ENCODE measurements at places on chromosomes 3 and 15.

GRCh38 chr3:11624161-11624560 lies 19.6 kb downstream of the VGLL4 start:
- no peak for DNase-seq

- no peak for DNase-seq
Observed at GRCh38 chr3:62503516-62503915, 130.2 kb upstream of the FEZF2 start.

DNA sequence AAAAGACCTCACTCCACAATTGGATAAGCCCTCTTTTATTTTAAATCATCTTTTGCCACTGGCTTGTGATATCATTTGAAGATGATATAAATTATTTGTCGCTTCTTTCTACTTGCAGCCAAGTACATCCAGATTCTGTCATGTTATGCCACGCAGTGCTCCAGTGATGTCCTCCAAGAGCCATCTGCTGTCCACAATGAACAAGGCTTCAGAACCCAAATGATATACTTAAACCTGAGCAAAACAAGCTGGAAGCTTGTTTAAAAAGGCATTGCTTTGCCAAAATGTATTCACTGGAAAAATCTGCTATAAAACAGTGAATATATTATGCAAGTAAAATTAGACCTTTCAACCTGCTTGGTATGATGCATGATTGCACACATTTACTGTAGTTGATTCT lies 58.8 kb upstream of the ARL6 start:
- no peak for DNase-seq

DNA sequence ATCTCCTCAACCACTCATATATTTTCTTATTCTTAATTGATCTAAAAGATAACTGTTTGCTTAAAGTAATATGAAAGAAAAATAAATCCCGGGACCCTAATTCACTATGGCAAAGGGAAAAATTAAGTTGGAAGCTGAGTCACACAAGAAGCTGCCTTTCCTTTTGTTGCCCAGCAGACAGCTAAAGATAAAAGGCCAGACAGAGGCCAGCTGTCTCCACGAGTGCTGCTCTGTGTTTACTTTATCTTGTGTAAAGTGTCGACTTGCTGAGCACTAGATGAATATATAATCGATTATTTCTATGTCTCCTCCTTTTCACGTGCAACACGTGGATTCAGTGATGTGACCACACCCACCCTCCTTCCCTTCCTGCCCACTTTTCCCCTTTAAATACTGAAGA lies 52.8 kb upstream of the NSMCE3 start:
- DNase-seq = peak; percentile 80

DNA sequence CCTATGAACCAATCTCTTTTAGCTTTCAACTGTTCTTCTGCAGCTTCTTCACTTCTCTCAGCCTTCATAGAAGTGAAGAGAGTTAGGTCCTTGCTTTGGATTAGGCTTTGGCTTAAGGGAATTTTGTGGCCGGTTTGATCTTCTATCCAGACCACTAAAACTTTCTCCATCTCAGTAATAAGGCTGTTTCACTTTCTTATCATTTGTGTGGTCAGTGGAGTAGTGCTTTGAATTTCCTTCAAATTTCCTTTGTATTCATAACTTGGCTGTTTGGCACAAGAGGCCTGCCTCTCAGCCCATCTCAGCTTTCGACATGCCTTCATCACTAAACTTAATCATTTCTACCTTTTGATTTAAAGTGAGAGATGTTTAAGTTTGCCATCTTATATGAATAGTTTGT lies 21.7 kb downstream of the DZIP1L start:
- DNase-seq = no peak

DNA sequence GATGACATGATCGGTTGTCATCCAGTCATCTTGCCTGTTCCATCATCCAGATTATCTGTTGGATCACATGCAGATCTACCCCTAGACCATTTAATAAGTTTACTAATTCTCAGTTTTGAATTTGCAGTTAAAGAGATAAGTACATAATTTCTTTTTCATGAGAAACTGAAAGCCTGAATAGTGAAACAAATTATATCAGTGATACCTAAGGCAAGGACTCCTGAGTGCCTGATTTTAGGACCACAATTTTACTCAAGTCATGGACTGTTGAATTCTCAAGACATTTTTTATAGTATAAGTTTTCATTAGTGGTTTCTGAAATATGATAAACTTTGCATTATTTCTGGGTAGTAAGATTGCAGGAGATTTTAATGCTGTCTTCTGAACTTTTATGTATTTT lies 13.2 kb downstream of the SIDT1 start:
- DNase-seq = no peak

DNA sequence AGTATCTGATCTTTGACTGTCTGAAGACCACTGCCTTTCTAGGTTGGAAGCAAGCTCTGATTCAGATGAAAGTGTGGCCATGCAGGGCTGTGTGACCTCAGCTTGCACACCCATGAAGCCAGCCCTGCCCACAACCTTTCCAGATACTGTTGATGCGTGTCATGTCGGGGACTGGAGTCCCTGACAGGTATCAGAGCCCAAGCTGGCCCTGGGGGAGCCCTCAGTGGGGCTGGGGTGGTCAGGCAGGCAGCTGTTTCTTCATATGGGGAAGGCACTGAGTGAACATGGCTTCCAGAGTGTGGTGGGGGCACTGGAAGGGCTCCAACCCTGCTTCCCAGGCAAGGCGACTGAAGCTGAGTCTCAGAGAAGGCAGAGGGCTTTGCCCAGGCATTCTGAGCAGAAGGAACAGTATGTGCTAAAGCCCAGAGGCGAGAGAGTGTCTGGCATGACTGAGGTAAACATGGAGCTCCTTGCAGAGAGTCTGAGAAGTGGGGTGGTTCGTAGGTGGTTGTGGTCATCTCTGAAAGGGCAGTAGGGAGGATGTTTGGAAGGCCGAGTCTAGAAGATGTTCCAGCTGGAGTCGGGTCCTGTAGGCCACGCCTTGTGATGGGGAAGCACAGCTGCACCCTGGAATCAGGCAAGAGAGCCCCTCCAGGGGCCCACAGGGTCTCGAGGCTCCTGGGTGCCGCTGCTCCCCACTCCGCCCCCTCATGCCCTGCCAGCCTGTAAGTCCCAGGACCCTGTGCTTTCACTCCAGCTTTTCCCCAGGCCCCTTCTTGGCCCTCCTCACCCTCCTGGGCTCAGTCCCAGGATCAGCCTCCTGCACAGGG lies 122.2 kb downstream of the EEFSEC start:
- DNase-seq = no peak

GRCh38 chr3:8658306-8659212 lies 14.0 kb upstream of the SSUH2 start:
- DNase-seq = peak; percentile 64

GRCh38 chr3:186882881-186883685 lies 40.6 kb downstream of the ADIPOQ start:
- DNase-seq = no peak

GRCh38 chr3:108983051-108983450 lies 29.4 kb upstream of the GUCA1C start:
- DNase-seq = no peak

DNA sequence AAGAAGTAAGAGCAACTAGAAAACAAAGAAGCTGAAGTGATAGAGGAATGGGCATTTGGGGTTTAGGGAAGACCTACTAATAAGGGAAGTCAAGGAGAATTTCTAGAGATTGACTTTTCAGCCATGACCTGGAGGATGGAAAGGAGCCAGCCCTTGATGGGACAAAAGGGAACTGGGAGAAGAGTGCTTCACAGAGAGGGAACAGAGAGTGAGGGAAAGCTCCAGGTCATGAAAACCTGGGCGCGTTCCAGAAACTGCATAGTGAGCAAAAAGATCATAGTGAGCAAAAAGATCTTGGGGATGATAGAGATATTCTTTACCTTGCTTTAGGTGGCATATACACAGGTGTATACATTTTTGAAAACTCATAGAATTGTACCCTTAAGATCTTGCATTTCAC lies 143.1 kb upstream of the NUDT16 start:
- no peak for DNase-seq

GRCh38 chr15:80878242-80878866 lies 99.2 kb downstream of the CEMIP start:
- DNase-seq = no peak

- no peak for DNase-seq
Observed at GRCh38 chr3:151268267-151269235, 9.8 kb downstream of the P2RY14 start.

- DNase-seq = no peak
Observed at GRCh38 chr3:37943631-37944314, 46.8 kb upstream of the VILL start.

- DNase-seq = no peak
Observed at GRCh38 chr3:50850639-50851511, 176.1 kb downstream of the DOCK3 start.

DNA sequence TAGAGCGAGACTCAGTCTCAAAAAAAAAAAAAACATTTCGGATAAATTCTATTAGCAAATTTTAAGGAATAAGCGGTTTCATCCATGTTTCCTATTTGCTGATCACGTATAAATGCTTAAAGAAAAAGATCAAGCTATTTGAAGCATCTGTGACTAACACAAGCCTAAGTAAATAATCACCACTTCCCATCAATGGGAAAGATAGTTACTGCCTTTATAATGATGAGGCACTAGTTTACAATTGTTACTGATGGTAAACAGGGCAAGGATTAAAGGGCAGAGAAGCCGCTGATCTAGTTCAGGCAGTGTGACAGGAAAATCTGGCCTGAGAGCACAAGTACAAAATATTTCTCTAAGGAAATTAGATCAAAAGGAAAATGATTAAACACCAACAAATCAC lies 13.7 kb downstream of the CLPX start:
- DNase-seq = no peak

GRCh38 chr3:58404396-58404795 lies 29.2 kb downstream of the PDHB start:
- no peak for DNase-seq

GRCh38 chr3:144317961-144318360 lies 346.3 kb downstream of the DIPK2A start:
- DNase-seq = no peak

GRCh38 chr3:25144430-25144829 lies 283.6 kb upstream of the RARB start:
- DNase-seq = no peak

DNA sequence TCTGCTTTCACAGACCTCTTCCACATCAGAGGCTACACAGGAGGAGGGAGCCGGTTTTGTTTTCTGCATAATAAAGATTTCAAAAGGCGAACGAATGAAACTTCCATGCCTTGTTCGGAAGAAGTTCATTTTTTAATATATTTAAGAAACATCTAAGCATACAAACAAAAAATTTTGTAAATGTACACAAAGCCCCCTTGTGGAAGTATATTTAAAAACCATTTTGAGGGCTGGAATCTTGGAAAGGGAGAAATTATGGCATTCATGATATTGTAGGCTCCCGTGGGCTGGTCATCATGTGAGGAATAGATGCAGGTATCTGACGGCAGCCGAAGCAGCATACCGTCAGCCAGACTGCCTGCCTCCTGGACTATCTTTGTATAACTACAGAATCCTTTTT lies 90.4 kb downstream of the MECOM start:
- no peak for DNase-seq

GRCh38 chr15:66065325-66065724 lies 188.2 kb downstream of the MEGF11 start:
- no peak for DNase-seq

DNA sequence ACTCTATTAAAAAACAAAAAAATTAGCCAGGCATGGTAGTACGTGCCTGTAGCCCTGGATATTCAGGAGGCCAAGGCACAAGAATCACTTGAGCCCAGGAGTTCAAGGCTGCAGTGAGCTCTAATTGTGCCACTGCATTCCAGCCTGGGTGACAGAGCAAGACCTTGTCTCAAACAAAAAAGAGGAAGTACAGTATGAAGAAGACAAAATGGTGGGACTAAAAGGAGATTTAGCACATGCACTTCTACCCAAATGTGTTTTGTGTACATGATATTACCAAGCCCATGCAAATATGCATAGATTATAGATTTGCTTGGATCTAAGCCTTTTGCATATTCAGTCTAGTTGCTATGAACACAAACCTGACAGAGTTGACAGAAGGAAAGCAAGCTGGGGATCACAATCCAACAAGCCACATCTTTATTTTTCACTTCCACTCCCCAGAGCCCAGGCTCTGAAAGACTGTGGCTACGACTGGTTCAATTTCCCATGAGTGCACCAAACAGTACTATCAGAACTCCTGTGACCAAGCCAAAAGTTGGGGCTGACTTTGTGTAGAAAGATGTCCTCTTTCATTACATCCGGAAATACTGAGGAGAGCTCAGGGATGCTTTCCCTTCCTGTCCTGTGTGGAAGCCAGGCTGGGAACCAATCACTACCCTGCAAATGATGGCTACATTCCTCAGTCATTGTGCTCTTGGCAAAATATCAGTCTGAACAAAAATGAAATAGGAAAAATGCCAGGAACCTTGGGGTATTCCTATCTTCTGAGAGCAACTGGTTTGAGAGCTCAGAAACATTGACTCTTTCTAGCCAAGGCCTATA lies 49.4 kb downstream of the TGM4 start:
- DNase-seq = no peak

- DNase-seq = no peak
Observed at GRCh38 chr15:88906551-88906950, 6.6 kb downstream of the MFGE8 start.

- DNase-seq = no peak
Observed at GRCh38 chr3:44264146-44264545, 22.5 kb downstream of the TOPAZ1 start.

DNA sequence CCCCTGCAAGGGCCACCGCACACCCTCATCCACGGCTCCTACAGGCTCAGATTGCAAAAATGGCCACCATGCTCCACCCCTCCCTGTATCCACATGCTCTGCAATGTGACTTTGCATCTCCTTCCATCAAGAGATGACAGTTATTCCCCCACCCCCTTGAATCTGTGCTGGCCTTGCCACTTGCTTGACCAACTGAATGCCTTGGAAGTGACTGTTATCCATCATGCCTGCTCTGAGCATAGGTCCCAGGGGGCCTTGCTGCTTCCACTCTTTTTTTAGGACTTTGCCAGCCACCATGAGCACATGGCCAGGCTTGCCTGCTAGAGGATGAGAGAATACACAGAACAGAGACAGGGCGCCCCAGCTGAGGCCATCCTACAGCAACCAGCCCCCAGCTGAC lies 13.6 kb downstream of the HAPLN3 start:
- DNase-seq = no peak

- no peak for DNase-seq
Observed at GRCh38 chr3:169604568-169604967, 58.9 kb downstream of the MECOM start.

DNA sequence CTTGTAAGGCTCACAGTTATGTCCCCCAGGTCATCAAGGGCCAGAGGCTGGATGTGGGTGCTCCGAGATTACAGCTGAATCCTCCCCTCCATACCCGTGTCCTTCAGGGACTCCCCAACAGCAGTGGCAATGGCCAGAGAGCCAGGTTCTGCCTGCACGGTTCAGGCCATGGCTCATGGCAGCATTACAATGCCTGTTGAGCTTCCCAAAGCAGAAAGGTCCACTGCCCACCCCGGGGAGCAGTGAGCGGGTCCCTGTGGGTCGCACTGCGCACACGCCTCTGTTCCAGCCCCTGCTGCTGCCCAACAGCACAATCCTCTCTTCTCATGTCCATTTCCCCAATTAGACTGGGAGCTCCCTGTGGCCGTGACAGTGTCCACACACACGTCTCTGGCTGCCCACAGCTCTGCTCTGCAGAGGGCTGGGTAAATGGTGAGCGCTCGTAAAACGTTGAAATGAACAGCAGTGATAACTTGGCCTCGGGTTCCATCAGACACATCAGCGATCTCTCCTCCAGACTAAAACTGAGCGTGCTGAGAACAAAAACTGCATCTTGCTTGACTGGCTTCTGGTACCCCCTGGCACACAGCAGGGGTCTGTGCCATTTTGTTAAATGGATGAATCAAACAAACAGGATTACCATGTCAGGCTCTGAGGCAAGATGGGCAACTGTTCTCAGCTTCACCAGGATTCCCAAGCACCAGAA lies 80.4 kb downstream of the VGLL4 start:
- DNase-seq = no peak
